Left renal cortex interstitium (tissue), 4 donors: ENCODE measurements at places on chromosomes 2 and 18. TPM values are rescaled to one million over a fixed set of nuclear protein-coding genes. Genes with fewer than 3 reads are reported as not detected.

GRCh38 chr2:190717764-190718651 is 69.1 kb downstream of the NAB1 start:
- no peak for DNase-seq

GRCh38 chr2:179612108-179612507 is 249.3 kb downstream of the ZNF385B start:
- no peak for DNase-seq

GRCh38 chr2:197237291-197238042 is 73.1 kb downstream of the ANKRD44 start:
- no peak for DNase-seq

DNA sequence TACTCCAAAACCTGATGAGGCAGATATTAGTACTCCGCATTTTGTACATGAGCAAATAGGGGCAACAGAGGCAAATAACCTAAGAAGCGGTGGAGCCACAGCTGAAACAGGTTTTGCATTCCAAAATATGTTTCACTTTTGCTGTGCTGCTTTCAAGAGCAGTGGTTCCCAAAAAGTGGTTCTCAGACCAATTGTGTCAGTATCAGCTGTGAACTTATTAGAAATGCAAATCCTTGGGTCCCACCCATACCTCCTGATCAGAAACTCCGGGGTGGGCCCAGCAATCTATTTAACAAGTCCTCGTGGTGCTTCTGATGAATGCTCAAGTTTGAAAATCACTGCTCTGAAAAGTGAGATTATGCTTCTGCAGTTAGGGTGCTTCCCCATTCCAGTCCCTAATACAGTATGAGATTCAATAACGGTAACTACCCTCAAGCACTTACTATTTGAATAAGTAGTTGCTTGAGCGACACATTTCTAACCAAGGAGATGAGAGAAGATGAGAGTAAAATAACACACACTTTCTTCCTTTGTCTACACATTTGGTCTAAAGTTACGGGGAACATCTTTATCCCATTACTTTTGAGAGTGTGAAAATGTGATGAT is 17.8 kb upstream of the TCF4 start:
- no peak for DNase-seq

DNA sequence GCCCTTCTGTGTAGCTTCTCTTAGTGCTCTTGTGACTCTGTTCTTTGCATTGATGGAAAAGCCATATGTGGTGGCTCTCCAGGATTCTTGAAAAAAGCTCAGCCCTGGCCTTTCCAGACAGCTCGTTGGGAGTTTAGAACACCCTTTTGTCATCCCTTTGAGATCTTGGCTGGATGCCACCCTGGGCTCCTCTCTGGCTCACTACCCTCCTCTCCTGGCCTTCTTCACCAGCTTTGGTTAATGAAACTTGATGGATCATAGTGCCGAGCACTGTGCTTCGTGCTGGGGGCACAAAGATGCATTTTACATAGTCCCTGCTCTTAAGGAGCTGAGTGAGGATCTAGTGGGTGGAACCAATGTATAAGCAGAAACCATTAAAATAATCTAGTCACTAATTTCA is 15.6 kb upstream of the FHOD3 start:
- no peak for DNase-seq

DNA sequence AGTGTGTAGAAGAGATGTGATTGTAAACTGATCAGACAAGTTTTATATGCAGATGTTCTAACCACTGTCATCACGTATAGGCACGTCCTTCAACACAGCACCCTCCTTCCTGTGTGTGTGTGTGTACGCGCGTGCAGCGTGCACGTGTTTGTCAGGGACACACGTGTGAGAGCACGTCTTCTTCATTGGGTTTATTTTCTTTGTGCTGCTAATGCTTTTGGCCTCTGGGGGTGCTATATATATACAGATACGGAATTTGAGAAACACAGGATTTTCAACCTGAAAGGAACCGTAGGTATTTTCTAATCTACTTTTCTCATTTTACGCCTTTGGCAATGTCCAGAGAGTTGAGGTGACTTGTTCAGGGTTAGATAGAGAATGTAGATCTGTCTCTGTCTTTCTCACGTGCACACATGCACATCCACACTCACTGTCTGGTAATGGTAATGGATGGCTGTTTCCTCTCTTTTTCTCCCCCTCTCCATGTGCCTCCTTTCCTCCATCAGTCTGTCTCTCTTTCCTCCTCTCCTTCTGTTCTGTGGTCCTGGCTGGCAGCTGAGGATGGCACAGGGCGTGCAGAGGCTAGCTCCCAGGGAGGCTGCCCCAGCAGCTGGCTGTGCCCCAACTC is 13.4 kb upstream of the CELF4 start:
- DNase-seq, result no peak

GRCh38 chr18:80010551-80010906 is 22.2 kb upstream of the TXNL4A start:
- DNase-seq, result no peak

DNA sequence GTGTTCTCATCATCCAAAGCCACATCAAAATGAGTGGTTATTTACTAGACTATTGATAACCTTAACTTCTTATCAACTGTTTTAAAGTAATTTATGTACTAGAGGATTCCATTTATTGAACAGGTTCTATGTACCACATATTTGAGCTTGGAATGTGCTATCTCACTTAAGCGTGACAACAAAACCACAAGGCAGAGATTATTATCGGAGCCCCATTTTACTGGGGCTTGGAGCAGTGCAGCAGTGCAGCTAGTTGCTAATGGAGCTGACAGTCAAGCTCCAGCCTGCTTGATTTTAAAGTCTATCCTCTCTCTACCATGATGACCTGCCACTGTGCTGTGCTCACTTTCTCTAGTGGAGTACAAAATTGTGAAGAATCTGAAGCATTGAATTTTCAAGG is 24.6 kb downstream of the GCG start:
- no peak for DNase-seq

- DNase-seq, result no peak
These were observed 234.2 kb downstream of the TPGS2 start for GRCh38 chr18:36594621-36595020.

DNA sequence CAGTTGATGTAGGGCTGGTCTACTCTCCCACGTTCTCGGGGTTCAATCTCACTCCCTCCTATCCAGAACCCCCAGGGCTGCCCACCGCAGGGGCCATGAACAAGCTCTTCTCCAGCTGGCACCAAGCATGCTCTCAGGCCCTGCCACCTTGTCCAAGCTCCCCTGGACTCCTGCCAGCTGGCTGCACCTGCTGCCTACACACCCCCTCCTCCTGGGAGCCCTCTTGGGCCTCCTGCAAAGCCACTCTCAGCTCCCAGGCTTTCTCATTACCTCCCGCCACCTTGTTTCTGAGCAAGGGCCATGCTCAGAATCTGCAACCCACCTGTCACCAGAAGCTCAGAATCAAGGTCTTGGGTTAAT is 56.0 kb downstream of the HDAC4 start:
- no peak for DNase-seq

DNA sequence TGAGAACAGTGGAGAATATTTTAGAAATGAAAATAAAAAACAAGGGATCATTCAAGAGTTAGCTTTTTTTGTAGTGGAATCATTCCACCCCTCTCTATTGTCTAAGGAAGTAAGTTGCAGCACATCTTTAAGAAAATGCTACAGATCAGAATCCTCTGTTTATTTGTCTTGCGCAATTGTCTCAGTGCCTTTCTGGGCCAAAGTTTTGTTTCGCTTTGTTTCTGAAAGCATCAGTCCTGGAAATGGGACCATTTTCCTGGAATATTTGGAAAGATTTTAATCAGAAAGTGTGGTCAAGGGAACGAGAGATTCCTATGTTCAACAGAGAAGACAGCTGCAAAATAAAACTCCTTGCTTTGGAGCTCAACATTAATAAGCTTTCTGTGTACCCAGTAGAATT is 74.0 kb downstream of the NRXN1 start:
- DNase-seq, result no peak

- no peak for DNase-seq
These were observed 6.2 kb downstream of the ADAM17 start for GRCh38 chr2:9549420-9549819.

GRCh38 chr2:39696101-39696553 is 30.4 kb downstream of the TMEM178A start:
- DNase-seq, result peak; percentile 41

DNA sequence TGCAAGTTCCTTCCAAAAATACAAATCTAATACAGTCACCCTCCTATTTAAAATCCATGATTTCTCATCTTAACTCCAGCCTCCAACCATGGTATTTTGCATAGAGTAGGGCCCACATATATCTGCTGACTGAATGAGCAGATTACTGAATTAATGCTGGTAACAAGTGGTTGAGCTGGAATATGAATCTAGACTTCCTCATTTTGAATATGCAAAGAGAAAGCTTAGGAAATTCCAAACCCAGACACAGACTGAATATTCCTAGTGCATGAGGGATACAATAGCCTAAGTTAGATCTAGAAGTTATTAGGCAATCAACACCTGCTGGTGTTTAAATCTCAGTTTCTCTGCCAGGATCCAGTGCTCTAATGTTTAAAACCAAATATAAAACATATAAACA is 215.1 kb upstream of the CYP26B1 start:
- no peak for DNase-seq

DNA sequence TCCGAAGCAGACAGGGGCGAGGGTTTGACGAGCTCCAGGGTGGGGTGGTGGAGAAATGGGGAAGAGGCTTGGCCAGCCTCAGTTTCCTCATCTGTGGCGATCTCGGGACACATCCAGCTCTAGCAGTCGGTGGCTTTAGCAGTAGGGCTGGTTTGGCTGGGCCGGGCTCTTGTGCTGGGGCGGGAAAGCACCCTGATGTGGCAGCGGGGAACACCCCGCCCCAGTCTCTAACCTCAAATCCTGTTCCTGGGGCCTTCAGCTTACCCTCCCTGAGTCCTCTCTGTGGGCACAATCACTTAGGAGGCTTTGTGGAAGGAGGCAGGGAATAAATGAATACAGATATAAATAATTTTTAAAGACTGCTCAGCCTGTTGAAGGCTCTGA is 26.5 kb upstream of the MCFD2 start:
- no peak for DNase-seq

DNA sequence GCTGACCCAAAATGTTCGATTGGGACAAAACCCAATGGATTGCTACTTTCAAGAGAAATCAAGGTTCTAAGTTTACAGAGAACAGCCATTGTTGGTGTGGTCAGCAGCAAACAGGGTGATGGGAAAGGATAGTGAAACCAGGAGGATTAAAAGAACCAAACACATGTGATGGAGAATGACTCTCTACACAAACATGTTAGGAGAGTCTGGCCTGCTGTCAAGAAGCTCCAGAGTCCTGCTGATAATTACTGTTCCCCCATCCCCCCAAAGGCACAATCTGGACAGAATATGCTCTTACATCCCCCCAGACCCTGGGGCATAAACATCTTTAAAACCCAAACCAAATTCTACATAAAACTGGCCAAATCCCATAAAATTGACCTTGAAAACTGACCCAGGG is 32.0 kb upstream of the ACYP2 start:
- DNase-seq, result no peak

DNA sequence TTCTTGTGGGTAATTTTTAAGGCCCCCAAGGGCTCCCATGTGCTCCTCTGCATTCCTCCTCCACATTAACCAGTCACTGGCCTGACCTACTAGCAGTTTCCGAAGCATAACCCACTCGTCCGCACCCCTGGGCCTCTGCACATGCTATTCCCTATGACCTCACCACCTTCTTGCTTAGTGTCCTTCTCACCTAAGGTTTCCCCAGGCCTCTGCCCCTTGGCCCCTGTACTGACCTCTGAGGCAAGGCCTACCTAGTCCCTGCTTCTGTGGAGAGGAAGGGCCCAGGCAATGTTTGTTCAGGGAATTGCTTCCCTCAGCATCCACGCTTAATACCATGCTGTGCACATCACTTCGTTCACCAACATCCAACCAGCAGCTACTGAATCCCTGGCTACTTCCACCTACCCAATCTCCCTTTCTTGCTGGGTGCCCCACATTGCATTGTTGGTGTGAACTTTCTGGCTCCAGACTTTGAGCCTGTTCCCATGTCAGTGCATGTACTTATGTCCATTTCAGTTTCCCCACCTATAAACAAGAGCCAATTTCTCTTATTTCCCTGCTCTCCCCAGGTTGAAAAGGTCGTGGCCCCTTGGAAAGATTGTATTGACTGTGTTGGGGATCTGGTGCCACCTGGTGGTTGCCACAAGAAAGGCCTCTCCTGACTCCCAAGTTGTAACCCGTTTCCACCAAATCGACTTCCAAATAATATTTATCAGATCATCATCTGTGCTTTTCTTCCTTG is 19.2 kb upstream of the TMEM177 start:
- no peak for DNase-seq

- peak; percentile 45 for DNase-seq
These were observed 403 bp downstream of the MAP2 start for GRCh38 chr2:209424199-209424701.

DNA sequence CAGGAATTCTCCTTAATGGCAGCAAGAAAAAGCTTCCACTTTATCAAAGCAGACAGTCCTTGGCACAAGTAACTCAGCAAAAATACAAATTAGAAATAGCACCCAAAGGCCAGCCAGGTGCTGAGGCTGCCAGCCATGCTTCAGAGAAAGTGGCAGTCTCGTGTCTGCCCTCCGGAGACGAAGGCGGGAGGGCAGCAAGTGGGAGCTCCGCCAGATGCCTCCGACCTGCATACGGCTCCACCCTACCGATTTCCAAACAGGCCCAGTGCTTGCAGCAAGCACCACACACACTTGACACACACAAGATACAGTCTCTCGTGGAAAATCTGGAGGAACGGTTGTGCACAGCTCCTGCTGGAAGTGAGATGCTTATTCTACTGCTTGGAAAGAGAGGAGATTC is 134.9 kb upstream of the REV1 start:
- no peak for DNase-seq

- DNase-seq, result no peak
These were observed 1.2 kb downstream of the SLC35F5 start for GRCh38 chr2:113755035-113755834.

- no peak for DNase-seq
These were observed 4.4 kb downstream of the LPIN2 start for GRCh38 chr18:3008541-3008940.

DNA sequence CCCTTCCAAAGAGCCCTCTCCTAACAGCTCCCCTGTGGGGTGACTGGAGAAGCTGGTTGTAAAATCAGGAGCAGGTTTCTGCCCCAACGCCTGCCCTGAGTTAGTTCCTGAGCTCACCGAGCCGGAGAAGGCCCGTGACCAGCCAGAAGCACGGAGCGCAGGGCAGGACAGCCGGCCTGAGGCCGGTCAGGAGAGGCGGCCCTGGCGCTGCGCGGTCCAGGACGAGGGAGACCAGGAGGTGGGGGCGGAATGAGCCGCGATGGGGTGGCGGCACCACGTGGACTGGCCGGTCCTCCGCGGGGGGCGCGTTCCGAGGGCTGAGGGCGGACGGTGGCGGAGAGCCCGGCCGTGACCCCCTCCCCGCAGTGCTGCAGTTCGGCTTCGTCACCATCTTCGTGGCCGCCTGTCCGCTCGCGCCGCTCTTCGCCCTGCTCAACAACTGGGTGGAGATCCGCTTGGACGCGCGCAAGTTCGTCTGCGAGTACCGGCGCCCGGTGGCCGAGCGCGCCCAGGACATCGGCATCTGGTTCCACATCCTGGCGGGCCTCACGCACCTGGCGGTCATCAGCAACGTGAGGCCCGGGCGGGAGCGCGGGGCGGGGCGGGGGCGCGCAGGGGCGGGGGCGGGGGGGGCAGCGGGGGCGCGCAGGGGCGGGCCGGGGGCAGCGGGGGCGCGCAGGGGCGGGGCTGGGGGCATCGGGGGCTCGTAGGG is 29.0 kb downstream of the ANO7 start:
- peak; percentile 53 for DNase-seq

TUBA4B gene
- polyA plus RNA-seq, result 0.94 TPM

LOXHD1 gene
- 0.79 TPM for polyA plus RNA-seq

CDK5R2 gene
- polyA plus RNA-seq, result 0.06 TPM

ABCG5 gene
- 0.54 TPM for polyA plus RNA-seq

SERPINB3 gene
- 0.13 TPM for polyA plus RNA-seq

SPATA3 gene
- not detected for polyA plus RNA-seq

PLB1 gene
- 0.84 TPM for polyA plus RNA-seq

GAREM1 gene
- polyA plus RNA-seq, result 30.9 TPM
